ENCODE measurements at places on chromosomes 12 and 14.
A peak's percentile ranks its signal among the peaks of the same experiment; 100 is the strongest.

DNA sequence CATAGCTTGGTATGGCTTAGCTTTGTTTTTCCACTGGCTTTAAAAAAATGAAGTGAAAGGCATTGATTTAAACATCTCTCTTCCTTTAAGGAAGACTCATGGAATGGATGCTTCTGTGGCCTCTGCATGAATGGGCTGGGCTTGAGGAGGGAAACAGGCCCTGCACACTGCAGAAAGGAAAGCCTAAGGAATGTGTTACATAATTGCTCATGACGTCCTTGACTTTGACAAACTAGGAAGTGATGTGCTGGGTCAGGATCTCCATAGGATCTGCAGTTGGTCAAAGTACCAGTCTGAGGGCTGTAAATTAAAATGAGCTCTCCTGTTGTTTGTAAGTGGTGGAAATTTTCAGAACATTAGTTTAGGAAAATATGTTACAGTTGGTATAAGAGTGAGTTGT, 12.7 kb downstream of the SAMD4A start:
- DNase-seq = no peak

DNA sequence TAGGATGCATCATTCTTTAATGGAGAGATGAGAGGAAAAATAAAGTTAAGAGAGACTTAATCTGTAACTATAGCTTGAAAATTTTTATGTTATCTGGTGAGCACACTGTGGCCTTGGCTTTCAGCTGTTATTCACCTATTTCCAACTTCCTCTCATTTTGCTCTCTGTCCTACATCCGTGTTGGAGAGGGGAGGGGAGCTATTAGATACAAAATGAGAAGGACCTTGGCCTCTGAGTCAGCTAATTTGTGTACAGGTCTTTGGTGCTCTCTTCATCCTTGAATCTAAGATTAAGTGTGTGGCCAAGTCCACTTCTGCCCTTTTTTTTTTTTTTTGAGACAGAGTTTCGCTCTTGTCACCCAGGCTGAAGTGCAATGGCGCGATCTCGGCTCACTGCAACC, 887 bp upstream of the APOBEC1 start:
- DNase-seq = no peak

DNA sequence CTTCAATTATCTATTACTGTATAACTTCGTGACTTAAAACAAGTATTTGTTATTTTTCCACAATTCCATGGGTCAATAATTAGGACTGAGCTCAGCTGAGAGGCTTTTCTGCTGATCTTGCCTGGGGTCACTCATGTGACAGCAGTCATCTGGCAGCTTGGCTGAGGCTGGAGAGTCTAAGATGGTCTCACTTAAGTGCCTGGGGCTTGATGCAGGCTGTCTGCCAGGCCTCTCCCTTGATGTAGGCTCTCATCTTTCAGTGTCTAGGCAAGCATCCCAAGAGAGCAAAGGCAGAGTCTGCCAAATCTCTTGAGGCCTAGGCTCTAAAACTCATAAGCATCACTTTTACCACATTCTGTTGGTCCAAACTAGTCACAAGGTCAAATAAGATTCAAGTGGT, 93.2 kb downstream of the NKX2-1 start:
- DNase-seq = no peak

DNA sequence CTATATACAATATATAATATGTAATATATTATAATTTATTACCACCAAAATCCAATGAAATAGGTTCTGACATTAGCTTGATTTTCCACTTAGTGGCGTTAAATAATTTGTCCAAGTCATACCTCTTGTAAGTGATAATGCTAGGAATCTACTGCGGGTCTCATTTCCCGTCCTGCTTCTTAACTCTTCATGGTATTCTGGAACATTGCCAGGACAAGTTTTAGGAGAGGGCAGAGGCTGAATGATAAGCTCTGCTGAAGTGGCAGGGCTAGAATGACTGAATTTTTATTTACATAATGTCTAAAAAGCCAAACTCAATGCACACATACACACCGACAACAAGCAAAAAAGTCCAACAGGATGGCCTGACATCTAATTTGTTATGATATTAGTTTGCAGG, 70.4 kb upstream of the PTPRQ start:
- no peak for DNase-seq

GRCh38 chr14:72675126-72675525, 218.8 kb downstream of the DPF3 start:
- DNase-seq = no peak

- no peak for DNase-seq
These were observed 80.4 kb upstream of the DIO3 start for GRCh38 chr14:101480747-101481530.

DNA sequence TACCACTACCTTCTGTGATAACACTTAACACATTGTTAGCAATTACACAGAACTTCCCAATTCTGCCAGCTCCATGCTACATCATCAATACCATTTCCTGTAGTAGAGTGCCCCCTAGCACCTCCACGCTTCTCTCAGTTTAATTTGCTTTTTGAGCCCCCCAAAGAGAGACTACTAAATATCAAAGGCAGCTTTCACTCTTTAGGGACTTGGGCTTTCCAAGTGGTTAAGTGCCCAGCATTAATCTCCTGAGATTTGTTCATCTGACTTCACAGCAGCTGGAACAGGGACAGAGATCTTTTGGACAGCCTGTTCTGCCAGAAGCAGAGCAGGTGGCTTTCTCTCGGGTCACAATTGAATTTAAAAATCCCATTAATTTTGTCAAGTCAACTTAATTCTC, 954.9 kb downstream of the DIO2 start:
- DNase-seq = no peak

- DNase-seq = no peak
These were observed 50.3 kb downstream of the IRAK3 start for GRCh38 chr12:66239295-66239694.

- DNase-seq = no peak
These were observed 13.2 kb upstream of the GALNT9 start for GRCh38 chr12:132342251-132343227.

- no peak for DNase-seq
These were observed 77.3 kb downstream of the IRF2BPL start for GRCh38 chr14:76951166-76951565.

DNA sequence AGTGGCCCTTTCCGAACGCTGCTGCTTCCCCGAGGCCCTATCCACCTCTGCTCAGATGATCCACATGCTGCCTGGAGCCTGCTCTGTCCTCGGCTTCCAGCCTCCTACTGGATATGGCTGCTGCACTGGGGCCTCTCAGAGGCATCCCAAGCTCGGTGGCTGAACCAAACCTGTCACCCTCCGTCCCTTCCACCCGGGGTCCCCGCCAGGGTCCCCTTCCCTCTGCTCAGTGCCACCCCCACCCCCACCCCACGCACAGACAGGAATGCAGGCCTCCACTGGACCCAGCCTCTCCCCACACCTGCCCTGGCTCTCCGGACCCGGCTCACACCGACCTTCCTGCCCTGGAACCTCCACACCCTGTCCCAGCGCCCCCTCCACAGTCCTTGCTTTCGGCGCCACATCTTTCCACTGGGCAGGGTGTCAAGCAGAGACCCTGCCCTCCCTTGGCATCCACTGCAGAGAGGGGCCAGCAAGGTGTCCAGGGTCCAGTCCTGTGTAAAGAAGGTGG, 6.1 kb downstream of the CEP170B start:
- no peak for DNase-seq

- peak; percentile 17 for DNase-seq
These were observed 127.2 kb upstream of the MYF6 start for GRCh38 chr12:80580254-80580653.

- DNase-seq = no peak
These were observed 14.2 kb upstream of the SLC6A12 start for GRCh38 chr12:227923-228845.

DNA sequence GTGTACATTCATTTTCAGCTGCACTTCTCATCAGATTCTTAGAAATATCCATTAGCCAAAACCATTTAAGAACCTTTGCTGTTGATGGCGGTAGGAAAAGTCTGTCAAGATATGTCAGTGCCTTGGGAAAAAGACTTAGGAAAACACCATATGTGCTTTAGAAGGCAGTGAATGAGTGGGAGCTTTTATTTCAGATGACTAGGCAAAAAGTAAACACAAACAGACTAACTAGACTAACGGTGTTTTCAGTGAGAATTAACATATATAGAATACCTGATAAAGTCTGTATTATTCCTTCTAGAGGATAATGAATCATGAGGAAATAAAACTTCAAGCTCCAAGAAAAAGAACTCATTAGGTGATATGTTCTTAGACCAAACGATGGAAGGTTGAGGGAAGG, 418.9 kb downstream of the NAV3 start:
- DNase-seq = no peak

DNA sequence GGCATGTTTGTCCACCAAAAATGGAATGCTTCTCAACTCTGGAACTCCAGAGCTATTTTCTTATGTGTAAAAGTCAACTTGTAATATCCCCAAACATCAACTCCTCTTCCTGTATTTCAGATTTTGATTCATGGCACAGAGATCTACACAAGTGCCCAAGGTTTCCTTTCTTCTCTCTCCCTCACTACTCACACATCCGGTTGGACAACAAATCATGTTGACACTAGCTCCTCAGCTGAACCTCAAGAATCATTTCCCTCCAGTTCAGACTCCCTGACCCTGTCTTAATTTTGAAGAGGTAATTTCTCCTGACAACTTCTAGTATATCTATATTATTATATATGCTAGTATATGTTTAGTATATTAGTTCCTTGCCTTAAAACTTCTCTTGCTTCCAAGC, 485.4 kb upstream of the CCDC196 start:
- no peak for DNase-seq
